ENCODE measurements at places on chromosomes 1 and 21.
A peak's percentile ranks its signal among the peaks of the same experiment; 100 is the strongest.

DNA sequence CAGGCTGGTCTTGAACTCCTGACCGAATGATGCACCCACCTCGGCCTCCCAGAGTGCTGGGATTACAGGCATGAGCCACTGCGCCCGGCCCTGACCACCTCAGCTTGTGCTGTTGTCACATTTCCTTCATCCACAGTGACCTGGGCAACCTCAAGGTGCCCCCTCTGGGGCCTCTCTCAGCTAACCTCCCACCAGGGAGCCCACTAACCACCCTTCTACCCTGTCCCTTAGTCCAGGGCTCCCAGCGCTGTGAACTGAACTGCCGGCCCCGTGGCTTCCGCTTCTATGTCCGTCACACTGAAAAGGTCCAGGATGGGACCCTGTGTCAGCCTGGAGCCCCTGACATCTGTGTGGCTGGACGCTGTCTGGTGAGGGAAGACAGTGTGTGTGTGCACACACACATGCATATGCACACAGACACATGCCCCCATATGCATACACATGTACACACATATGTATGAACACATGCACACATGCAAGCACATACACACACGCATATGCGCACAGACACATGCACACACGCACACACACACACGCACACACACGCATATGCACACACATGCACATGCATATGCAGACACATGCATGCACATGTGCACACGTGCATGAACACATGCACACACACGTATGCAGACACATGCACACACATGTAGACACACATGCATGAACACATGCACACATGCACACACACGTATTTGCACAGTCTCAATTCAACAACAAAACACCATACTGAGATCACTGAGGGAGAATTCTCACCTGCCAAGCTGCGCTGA, 6.2 kb downstream of the ADAMTSL4 start:
- DNase-seq, result no peak

DNA sequence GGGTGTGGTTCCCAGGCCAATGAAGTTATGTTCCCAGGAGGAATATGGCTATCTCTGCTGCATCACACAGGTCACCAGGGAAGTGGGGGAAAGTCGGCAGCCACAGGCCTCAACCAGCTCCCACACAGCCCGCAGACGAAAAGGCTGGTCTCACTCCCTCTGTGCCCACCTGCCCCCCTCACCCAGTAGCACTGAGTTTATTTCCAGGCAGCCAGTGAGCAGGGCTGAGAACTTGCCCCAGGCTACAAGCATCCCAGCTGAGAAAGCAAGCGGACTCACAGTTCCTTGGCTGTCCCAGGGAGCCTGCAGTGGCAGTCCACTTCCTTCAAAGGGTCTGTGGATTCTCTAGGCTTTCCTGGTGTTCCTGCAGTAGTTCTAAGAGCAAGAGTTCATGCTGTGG, 68.9 kb downstream of the SLC5A9 start:
- DNase-seq, result no peak

DNA sequence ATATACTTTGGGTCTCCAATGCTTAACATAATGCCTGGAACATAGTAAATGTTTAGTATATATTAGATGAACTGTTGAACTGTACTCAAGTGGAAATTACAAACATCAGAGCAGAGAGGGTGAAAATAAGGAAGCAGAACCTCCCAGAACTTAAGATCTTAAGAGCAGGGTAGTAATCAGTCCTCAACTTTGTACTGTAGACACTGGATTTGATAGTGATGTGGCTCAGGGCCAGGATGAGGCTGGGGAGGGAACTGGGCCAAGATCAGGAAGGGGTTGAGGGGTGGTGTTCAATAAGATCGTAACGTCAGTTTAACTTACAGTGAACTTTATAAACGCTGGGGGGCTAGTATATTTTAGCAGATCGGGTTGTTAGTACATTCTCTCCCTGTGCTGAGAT, 15.4 kb downstream of the MPZL1 start:
- DNase-seq, result no peak

- no peak for DNase-seq
Measured at GRCh38 chr1:47231301-47232186, 481 bp downstream of the TAL1 start.

DNA sequence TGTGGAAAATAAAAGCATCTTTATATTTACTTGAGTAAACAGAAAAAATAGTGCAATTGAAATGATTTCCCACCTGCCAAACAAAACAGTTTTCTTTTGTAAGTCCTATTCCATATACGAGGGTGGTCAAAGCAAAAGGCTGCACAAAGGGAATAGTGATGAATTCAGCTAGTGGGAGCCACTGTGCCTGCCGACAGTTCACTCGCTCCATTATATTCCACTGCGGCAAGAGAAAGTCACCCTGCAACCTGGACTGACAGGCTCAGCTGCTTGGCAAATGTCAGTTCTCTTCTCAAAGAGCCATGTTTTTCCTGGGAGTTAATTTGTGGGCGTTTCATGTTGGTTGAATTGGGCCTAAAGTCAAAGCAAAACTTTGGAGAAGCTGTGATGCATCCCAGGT, 145.4 kb downstream of the LMO4 start:
- DNase-seq, result no peak

- no peak for DNase-seq
Measured at GRCh38 chr1:84688463-84689061, 1.7 kb downstream of the SSX2IP start.

DNA sequence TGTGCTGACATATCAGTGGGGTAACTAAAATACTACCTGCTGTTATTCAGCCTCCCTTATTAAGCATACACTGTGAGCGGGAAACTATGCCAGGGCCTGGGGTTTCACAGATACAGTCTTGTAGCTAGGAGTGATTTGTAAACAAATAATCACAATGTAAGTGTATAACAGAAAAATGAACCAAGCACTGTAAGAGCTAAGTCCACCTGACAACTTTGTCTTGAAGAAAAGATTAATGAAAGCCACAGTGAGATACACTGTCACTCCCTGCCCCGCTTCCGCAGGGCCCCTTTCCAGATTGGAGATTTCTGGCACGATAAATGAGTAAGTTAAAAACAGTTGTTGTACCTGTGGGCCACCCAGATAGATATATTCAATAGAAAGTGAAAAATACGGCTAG, 4.8 kb downstream of the RCAN3 start:
- no peak for DNase-seq

GRCh38 chr1:208476846-208477170, 232.6 kb upstream of the PLXNA2 start:
- no peak for DNase-seq

DNA sequence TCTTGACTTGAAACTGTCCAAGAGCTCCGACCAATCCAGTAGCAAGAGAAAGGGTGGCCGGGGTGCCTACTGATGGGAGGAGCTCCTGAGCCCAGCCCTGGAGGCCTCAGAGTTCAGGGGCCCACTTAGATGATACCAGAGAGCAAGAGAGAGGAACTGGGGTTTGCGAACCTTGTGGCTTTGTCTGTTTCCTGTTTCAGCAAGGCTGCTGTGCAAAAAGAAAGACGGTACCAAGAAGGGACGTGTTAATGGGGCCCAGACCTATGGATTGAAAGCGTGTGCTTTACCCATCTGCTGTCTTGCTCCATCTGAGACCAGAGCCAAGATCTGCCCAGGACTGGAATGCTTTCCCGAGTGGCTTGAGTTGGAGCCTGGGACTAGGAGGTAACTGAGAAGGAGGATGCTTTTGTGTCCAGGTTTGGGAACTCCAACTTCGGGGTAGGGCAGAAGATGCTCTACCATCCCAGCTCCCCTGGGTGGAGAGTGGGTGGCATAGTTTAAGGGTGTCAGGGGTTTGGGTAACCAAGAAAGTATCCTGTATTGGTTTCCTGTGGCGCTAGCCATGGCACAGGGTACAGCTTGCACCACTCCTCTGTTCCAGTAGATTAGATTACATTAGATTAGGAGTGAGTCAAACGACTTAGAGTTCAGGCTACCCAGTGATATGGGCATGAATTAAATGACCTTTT, at the start of gene TRAF3IP3:
Gene TRAF3IP3 (plus strand): TSS at position 128 of the 689 bp plus-strand sequence. CDS start 3,987 bp downstream, outside the sequence.
- DNase-seq, result no peak

- no peak for DNase-seq
Measured at GRCh38 chr1:201475915-201476669, 7.1 kb upstream of the PHLDA3 start.

DNA sequence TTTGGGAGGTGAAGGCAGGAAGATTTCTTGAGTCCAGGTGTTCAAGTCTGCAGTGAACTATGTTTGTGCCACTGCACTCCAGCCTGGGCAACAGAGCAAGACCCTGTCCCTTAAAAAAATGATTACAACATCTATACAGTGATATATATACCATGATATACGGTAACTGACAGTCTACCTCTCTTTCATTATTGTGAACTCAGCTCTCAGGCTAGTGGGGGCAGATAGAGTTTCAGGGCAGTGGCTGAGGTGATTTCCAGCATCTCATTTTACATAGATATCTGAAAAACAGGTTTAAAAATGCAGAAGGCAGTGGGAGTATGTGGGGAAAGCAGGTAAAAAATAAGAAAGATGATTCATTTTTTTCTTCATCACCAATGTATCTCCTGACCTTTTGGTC, 8.1 kb upstream of the NTNG1 start:
- DNase-seq, result no peak

DNA sequence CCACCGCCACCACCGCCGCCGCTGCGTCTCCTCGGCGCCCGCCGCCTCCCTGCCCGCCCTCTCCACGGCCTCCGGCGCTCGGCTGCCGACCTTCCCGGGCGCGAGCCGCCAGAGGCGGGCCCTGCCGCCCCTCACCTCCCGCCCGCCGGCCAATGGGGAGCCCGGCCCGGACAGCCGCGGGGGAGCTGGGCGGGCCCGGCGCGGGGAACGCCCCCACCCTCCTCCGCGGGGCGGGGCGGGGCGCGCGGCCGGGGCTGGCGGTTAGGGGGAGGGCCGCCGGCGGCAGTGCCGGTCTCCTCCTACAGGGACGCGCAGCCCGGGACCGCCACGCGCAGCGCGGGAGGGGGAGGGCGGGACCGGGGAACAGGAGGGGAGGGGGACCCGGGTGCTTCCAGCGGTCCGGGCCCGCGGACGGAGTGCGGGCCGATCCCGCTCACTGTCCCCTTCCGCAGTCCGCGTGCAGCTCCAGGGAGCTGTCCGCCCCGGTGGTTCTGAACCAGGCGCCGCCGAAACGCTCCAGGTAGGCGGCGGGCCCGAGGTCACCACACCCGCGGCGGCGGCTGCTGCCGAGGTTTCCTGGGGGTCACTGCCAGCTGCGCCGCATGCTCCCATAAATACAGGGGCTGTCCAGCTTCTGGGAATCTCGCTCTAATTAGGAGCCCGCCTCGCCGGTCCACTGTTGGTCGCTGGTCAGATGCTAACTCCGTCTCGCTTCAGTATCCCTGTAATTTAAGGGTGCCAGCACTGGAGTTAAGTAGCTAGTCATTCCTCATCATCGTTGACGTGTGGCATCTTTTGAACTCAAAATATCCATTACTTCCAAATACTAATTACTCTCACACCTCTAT, at the start of gene PGBD5:
Gene PGBD5 (minus strand): TSS at position 87 of the 848 bp plus-strand sequence. CDS start 404 bp downstream, outside the sequence.
- DNase-seq, result peak; percentile 35

DNA sequence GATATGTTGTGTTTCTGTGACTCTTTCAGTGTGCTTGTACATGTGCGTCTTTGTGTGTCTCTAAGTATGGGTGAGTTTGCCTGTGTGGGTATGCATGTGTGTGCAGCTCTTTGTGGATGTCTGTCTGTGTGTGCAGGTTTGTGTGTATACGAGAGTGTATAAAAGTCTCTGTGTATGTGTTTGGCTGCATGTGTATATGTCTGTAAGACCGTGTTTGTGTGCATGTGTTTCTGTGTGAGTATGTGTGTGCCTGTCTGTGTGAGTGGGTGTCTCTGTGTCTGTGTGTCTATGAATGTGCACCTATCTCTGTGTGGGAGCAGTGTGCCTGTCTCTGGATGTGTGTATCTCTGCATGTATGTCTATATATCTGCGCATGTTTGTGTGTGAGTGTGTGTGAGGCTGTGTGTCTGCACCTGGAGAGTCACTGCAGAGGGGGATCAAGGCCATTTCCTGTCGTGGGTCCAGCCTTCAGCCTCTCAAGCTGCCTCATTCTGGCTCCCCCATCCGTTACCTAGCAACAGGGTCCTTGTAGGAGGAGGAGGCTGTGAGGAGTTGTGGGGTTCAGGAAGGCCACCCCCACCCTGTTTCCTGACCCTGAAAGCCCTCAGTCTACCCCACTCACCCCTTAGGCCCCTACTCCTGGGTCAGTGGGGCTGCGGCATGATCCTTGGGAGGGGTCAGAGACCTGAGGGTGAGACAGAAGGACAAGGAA, 10.4 kb downstream of the FGR start:
- DNase-seq, result no peak

- no peak for DNase-seq
Measured at GRCh38 chr1:117413412-117413811, 46.2 kb downstream of the MAN1A2 start.

- no peak for DNase-seq
Measured at GRCh38 chr1:174883409-174883808, 116.3 kb upstream of the CACYBP start.

- DNase-seq, result peak; percentile 64
Measured at GRCh38 chr1:145918992-145919939, 749 bp upstream of the PEX11B start.

DNA sequence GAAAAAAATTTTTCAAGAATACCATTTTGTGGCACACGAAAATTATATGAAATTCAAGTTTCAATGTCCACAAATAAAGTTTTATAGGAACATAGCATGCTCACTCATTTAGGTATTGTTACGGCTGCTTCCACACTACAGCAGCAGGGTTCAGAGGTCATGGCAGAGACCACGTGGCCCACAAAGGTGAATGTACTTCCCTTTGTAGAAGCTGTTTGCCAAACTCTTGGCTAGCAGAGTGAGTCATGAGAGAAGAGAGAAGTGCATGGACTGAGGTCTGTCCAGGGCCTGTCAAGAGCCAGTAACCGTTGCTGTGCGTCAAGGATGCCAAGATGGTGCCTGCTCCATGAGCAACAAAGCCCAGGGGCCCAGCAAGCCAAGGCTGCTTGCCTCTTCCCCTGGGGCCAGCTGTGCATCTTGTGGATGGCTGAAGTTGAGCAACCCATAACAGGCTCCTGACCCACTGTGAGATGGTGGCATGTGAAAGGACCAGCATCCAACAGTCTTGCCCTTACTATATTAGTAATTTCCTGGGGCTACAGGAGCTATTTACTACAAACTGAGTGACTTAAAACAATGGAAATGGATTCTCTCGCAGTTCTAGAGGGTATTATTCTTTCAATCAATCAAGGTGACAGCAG, 64.8 kb upstream of the ATP5PO start:
- DNase-seq, result no peak

DNA sequence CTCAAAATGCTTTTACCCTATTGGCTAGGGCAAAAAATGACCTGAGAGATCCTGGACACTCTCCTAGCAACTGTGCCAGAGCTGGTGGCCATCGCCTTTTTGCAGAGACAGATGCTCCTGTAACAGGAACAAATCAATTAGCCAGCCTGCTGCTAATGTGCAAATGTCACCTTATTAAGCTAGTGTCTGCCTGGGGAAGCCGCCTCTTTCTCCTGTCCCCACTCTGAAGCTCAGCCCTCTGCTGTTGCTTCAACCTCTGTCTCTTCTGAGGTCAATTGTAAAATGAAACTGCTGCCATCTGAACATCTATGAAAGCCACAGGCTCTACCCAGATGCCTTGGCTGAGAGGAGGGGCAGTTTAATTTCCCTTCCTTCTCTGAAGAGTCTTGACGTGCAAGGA, 85.5 kb upstream of the CACNA1E start:
- no peak for DNase-seq
